A172 (cell line): ENCODE measurements at places on chromosomes 11 and 22. TPM values are rescaled to one million over a fixed set of nuclear protein-coding genes. Genes with fewer than 3 reads are reported as not detected.

DNA sequence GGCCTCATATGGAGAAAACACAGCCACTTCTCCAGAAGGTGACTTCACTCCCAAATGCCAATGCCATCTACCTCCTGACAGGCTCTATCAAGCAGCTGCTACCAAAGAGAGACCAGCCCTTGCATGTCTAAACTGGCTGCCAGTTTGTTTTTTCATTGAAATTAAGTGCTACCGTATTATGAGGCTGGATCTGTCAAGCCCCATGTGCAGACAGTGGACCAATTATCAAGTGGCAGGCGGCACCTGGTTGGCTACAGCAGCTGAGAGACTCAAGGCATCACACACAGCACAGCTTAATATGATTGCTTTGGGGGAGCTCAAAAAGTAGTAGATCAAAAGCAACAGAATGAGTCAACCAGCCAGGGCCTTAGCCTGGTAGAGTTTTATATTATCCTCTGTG lies 1293.0 kb upstream of the TENM4 start:
- DNase-seq = no peak

DNA sequence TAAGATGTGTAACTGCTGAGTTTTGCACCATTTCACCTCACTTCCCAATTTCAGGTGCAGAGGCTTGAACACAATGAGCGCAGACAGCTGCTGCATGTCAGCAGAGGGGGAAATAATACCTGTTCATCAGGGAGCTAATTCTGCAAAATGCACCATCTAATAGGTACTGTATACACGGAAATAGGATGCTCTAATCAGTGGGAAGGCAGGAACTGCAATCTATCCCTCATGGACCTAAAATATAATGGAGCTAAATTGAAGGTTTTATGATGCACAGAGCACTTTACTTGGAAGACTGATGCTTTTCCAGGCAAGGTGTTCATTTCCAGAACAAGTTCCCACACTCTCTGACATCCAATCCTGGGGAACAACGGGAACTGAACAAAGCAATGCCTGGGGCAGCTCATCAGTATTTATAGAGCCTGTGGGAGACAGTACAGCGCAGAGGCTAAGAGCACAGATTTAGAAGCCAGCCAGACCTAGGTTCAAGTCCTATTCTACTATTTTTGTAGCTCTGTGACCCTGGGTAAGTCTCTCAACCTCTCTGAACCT lies 78.5 kb downstream of the TENM4 start:
- no peak for DNase-seq

DNA sequence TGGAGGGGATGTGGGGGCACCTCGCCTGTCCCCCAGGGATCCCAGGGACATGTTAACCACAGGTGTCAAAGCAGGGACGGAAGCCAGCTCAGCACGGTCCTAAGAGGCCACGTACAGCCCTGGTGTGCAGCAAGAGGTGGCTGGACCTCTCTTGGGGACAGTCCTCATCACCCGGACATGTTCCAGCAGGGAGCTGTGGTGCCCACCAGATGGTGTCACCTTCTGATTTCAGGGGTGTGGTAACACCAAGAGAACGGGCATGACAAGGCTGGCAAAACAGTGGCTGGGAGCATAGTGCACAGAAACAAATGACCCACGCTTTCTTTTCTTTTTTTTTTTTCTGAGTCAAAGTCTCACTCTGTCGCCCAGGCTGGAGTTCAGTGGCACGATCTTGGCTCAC lies 25.6 kb upstream of the COMT start:
- no peak for DNase-seq

KCTD14 gene
- total RNA-seq = 0.09 TPM in 1 of 2 replicates, not detected in the other

- no peak for DNase-seq
Observed at GRCh38 chr11:44763121-44763820, 36.5 kb downstream of the TSPAN18 start.

DNA sequence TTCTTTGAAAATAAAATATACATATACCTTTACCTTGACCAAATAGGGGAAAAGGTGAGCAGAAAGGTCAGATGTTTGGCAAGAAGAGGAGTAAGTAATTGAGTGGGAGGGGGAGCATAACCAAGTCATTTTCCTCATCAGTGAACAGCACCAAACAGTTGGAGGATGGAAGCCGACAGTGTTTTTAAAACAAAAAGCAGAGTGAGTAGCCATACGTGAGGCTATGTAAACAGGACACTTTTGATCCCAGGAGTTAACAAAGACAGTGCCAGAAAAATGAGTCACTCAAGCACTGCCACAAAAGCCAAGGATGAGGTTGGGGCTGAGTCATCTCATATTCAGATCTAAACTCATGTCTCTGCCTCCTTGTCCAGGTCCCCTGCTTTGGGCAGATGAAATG lies 734.7 kb downstream of the KCNA4 start:
- peak; percentile 96 for DNase-seq

DGCR6L gene
- 43.7 and 48.2 TPM in 2 replicates for total RNA-seq

- no peak for DNase-seq
Observed at GRCh38 chr11:77512092-77512491, 38.2 kb upstream of the PAK1 start.

IL18 gene
- total RNA-seq = 32.4 and 68.3 TPM in 2 replicates

DNA sequence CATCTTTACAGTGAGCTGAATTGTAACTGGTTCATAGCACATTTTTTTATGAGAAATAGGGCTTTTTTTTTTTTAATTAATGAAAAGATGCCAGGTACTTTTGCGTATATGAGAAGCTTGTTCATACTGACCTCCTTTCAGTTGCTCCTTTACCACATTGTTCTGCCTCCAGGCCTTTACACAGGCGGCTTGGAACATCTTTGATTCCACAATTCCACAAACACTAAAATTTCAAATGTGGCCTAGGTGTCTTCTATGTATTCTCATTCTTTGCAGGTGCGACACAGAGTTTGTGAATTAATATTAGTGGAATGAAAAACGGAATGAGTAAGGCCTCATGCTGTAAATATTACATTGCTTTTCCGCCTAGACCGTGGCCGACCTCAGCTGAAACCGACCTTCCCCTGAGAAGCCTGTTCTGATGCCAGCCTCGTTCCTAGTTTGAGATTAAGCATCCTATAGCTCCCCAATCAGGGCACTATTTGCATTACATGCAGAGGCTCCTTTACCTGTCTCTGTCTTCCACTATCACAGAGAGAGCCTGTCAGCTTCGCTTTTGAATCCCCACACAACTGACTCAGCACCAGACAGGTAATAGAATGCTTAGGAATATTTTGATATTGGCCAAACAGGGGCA lies 125.8 kb downstream of the LDLRAD3 start:
- no peak for DNase-seq

COMT gene
- 91.9 and 130 TPM in 2 replicates for total RNA-seq

OR4D5 gene
- not detected in 2 replicates for total RNA-seq

DNA sequence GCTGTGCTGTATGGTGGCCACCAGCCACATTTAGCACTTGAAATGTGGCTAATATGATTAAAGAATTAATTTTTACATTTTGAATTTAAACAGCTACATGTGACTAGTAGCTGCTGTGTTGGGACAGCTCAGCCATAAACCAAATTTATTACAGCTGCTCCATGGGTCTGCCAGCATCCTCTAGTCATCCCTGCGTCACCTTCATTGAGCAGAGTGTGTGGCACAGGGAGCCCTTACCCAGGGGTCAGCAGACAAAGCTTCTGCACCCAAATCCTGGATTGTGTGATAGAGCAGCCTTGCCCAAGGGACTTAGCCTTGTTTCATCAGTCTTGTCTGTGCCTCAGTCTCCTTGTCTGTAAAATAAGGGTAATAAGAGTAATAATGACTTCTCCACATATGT lies 19.4 kb upstream of the ACCSL start:
- DNase-seq = no peak

SYCE3 gene
- 2.5 TPM in 1 of 2 replicates, not detected in the other for total RNA-seq

DNA sequence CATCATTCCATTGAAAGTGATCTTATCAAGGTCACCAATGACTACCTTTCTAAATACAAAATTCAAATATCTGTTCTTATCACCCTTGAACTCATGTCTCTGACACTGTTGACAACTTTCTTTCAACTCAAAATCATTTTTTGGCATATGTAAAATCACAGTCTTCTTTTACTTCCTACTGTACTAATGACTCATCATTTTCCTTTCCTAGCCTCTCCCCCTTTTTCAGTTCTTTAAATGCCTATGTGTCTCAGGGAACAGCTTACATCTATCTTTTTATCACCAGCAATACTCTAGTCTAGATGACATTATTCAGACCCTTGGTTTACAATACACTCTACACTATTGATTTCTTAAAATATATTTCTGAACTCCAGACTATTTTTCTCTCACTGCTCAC lies 2220.7 kb upstream of the RAG2 start:
- peak; percentile 3 for DNase-seq

DNA sequence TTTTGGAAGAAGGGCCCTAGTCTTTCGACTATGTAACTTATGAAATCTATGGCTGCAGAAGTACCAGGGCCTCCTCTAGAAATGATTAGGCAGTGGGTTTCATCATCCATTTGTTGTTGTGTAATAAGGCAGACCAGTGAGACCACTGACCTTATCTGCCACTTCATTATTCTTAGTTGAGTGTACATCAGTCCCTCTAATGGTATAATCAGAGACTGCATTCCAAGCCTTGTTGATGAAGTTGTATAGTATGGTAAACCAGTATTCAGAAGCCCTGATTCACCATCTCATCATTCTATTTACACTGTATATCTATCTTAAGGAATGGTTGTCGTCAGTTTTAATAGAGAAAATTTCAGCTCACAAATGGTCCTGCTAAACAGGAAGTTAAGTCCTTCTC lies 32.2 kb upstream of the GRIA4 start:
- peak; percentile 1 for DNase-seq

DNA sequence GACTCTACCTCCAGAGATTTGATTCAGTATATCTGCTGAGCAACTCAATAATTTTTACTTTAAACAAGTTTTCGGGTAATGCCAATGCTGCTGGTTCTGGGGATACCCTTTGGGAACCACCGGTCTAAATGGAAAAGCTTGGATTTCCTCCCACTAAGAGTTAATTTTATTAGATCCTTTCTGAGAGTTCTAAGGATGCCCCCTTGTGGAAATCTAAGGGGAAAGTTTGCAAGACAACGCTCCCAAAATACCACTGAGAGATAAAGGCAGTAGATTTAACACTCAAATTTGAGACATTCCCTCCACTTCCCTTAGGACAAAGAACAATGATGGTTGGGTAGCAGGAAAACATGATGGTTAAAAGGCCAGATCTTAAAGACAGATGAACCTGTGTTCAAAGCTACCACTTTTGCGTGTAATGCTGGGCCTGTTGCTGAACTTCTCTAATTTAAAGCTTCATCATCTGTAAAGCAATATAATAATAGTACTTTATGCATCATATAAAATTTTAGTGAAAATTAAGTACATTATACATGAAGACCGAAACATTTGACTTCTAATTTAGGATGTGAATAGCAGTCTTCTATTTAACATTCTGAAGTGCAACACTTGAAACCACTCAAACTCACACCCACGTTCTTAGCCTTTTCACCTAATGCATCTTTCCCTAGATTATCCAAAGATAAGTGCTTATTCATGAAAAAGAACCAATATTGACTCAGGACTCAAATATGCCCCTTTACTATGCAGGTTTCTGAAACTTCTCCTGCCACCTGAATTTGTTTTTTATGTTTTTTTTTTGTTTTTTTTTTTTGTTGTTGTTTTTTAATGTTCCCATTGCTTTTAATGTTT lies 110.1 kb upstream of the LUZP2 start:
- peak; percentile 29 for DNase-seq

OR5B21 gene
- total RNA-seq = not detected in 2 replicates

DNA sequence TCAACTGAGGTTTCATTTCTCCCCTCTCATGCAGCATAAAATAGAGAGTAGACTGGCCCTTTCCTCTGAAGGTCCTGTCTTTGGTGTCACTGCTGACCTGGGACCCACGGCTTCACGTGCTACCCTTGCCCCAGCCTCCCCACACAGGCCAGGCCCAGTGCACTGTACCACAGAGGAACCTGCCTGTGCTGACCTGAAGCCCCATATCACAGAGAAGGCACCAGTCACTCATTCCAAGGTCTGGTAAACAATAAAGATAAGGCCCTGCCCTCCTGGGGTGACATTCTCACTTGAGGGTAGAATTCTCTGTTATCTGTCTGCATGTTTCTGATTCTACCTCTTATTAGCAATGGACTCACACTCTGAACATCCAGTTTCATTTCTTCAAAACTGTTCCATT lies 51.3 kb downstream of the RPL27A start:
- DNase-seq = no peak

GRCh38 chr11:62124186-62125113 lies 639 bp downstream of the INCENP start:
- DNase-seq = peak; percentile 33

GRCh38 chr11:47108214-47108613 lies 68.5 kb downstream of the ARFGAP2 start:
- no peak for DNase-seq

GRCh38 chr11:116427903-116428637 lies 344.7 kb downstream of the BUD13 start:
- peak; percentile 0 for DNase-seq

GRCh38 chr11:60929764-60930163 lies 5.5 kb downstream of the TMEM132A start:
- no peak for DNase-seq

DNA sequence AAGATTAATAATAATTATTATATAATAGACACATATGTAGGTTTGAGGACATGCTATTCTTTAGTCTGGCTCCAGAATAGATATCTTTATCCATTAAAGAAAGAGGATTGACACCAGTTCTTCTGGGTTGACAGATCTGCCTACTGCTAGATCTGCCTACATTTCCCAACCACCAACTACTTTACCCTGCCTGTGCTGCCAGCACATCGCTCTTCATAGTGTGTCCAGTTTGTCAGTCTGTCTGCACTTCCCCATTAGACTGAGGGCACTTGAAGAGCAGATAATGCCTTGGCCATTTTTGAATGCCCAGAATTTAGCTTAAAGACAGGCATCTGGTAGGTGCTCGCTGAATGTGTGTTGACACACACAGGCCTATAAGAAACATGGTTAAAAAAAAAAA lies 910.1 kb upstream of the FAT3 start:
- no peak for DNase-seq

CD151 gene
- 892 and 998 TPM in 2 replicates for total RNA-seq

ILK gene
- 210 and 231 TPM in 2 replicates for total RNA-seq

HBE1 gene
- 25.6 and 49.9 TPM in 2 replicates for total RNA-seq

- peak; percentile 11 for DNase-seq
Observed at GRCh38 chr11:105177658-105178057, 38.1 kb upstream of the CARD18 start.

DNA sequence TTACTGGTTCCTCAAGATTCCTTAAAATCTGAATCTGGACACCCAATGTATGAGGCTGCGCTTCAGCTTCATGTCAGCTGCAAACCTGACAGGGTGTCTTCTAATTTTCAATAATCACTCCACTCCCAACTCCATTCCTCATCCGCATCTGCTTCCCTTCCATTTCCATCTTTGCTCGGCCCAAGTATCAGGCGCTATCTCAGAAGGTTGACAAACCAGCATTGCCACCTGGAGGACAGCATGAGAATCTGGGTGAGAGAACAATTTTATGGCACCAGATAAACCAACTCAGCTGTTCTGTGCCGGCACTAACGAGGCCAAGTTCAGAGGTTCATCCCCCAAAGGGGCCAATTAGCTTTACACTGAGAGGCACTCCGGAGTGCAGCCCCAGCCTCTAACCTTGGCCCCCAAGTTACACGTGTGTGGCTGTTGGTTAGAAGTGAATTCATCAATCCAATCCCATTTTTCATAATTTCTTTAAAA lies 79.1 kb upstream of the LMO2 start:
- peak; percentile 67 for DNase-seq
